SW480 (cell line): ENCODE measurements at places on chromosomes 6 and 20.

GRCh38 chr20:48338717-48339116 lies 489.1 kb downstream of the PREX1 start:
- no peak for DNase-seq

GRCh38 chr6:63663147-63663955 lies 27.7 kb downstream of the PHF3 start:
- DNase-seq: no peak

DNA sequence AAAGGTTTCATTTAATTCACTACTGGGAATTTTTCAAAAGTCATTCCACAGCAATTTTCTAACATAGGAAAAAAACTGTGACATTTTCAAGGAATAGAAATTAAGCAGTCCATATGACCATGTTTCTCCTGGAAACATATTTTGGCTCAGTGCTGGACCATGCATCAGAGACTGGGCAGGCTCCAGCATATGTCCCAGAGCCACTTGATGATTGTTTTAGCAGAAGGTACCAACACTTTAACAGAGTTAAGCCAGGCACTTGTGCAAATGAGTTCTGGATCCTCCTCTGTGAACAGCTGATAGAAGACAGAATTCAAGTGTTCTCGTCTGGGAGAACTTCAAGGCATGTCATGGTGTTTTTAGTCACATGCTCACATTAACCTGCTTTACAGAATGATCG lies 516.3 kb downstream of the COL12A1 start:
- DNase-seq: no peak

- DNase-seq: no peak
Observed at GRCh38 chr6:74782346-74782745, 423.5 kb downstream of the COL12A1 start.

DNA sequence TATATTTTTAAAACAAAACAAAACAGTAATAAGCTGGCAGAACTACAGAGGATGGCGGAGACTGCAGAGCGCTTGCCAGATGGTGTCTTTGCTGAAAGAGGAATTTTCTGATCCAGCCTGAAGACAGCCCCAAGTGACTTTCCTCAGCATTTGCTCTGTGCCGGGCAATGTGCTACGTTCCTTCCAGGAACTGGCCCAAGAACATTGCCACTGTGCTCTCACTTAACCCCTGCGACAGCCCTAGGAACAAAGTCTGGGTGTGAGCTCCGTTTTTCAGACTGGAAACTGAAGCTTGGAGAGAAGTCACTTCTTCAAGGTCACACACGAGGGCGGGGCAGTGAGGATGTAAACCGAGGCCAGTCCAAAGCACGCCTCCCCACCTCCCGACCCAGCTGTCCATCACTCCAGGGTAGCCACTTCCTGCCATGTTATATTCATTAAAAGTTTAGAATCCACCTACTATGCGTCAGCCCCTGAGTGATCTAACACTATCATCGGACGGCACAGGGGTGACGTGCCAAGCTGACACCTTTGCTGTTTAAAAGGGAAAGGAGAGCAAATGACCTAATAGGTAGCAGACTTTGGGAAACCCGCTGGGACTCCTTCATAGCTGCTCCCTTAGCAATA lies 22.3 kb upstream of the BMP7 start:
- DNase-seq: no peak

GRCh38 chr20:57462781-57463180 lies 62.2 kb downstream of the CTCFL start:
- DNase-seq: no peak

DNA sequence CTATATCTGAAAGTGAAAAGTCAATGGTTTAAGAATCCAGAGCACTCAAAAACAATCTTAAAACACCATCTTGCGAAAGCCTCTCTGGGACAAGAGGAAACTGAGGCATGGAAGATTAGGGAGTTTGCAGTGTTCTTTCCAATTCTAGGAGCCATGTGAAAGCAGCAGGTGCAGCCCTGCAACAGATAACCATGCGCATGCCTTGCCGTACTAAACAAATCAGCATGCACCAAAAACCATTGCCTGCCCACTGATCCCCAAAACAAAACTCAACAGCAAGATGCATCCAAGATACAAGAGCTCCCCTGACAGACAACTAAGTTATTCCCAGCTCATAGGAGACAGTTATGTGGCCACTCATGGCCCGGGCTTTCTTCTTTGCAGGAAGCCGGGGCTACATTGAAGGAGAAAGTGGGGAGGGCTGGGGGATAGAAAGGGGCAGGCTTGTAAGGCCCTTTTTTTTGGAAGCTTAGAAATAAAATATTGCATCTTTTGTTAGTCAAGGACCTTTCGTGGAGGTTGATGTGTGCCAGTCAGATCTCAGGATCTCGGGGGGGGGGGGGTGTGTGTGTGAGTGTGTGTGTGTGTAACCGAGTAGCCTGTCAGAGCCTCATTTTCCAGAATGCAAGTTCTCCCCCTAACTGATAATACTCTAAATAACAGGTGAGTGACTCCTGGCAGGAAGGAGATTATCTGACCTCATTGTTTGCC lies 178.4 kb downstream of the MBOAT1 start:
- DNase-seq: no peak

GRCh38 chr6:133584823-133585222 lies 304.1 kb upstream of the TCF21 start:
- DNase-seq: no peak

DNA sequence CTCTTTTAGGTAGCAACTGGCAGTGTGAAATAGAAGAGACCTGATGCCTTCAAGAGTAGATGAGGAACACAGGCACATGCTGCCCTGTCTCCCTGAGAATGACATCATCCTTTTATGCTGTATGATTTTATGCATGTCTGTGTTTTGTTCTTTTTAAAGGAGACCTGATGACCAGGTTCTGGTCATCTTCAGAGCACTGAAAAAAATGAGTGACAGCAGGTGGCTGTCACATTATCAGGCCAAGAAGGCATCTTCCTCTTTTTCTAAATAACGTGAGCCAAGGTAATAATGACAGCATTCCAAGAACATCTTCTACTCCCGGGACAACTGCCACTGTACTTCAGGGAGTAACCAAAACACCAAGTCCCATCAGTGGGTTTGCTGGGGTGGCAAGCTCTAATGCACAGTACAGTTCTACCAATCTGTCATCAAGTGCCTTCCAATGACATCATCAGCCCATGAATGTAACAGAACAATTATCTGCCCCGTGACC lies 28.9 kb downstream of the CNKSR3 start:
- no peak for DNase-seq

DNA sequence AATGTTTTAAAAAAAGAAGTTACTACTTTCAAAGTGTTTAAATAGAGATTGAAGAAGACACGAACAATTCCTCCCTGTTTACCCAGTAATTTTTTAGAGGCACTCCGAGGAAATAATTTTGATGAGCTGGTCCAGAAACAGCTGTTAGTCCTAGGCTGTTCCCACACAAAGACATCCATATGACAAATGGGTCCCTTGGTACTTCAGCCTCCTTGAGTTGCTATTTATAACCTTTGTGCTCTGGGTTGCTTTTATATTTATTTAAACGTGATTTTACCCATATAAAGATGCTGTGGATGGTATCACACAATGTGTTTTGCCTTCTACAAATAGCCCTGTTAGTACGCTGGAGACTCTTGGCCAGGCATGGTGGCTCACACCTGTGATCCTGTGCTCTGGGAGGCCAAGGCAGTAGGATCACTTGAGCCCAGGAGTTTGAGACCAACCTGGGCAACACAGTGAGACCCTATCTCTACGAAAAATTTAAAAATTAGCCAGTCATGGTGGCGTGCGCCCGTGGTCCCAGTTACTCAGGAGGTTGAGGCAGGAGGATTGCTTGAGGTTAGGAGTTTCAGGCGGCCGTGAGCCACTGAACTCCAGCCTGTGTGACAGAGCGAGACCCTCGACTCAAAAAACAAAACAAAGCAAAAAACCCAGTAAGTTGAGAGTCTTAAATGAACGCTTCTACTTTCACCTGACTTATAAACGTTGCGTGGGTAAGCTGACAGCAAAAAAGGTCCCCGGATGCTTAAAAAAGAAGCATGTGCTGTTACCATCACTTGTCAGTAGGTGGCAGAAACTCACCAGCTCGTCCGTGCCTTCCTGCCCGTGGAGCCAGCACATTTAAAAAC lies 56.9 kb upstream of the ARMH2 start:
- DNase-seq: peak; percentile 45

- no peak for DNase-seq
Observed at GRCh38 chr6:131958542-131959470, 7.6 kb upstream of the CCN2 start.

DNA sequence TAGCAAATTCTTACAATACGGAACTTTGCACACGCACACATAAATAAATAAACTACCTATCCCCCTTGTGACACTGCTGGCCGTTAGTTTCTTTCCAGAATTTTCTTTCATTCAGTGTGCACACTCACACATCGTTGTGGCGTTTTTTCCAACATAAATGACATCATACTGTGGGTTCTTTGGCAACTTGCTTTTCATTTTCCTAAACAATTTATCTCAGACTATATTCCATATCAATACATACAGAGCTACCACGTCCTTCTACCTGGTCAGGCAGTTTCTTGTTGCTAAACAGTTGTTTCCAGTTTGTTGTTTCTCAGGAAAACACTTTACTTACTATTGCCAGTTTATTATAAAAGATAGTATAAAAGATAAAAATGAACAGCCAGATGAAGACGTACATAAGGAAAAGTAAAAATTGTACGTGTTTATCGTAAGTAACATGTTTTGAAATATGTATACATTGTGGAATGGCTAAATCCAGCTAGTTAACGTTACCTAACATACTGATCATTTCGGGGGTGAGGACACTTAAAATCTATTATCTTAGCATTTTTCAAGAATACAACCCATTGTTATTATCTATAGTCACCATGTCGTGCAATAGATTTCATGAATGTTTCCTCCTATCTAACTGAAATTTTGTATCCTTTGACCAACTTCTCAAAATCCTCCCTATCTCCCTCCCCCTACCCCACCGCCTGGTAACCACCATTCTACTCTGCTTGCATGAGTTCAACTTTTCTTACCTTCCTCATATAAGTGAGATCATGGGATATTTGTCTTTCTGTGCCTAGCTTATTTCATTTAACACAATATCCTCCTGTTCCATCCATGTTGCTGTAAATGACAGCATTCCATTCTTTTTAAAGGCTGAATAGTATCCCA lies 1.2 kb upstream of the TP53RK start:
- no peak for DNase-seq

DNA sequence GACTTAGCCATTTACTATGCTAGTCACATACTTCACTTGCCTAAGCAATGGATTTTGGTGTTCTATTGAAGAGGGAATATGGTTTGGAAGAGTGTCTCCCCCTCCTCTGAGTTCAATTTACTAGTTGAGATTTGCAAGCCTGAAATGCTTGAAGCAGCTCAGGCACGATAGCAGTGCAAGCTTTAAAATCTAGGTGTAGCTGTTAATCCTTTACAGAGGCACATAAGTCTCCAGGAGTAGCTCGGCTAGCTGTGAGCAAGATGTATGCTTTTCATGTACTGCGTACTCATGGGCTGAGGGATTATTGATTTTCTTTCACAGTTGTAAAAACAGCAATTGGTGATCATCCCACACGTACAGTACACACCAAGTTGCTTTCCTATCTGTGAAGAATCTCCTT lies 726 bp downstream of the FLRT3 start:
- DNase-seq: peak; percentile 38

DNA sequence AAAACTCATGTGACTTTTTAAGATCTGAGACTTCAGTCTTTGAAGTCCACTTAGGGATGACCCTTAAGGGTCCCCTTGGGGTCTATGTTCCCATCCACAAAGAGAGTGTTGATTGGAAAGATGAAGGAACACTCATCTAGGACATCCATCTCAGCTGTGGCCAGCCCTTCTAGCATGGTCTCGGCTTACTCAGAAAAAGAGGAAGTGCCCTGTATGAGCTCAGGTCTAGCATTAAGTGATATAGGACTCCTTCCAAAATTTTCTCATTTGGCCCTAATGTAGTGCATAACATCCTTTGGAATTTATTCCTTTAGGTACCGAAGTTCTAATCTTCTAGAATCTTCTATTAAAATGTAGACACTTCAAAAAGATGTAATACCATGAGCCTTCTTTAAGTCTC lies 77.4 kb downstream of the NDUFAF5 start:
- DNase-seq: no peak

- no peak for DNase-seq
Observed at GRCh38 chr20:42790111-42790510, 399.6 kb downstream of the PTPRT start.

- DNase-seq: peak; percentile 69
Observed at GRCh38 chr20:56974499-56975250, 291.8 kb downstream of the BMP7 start.

DNA sequence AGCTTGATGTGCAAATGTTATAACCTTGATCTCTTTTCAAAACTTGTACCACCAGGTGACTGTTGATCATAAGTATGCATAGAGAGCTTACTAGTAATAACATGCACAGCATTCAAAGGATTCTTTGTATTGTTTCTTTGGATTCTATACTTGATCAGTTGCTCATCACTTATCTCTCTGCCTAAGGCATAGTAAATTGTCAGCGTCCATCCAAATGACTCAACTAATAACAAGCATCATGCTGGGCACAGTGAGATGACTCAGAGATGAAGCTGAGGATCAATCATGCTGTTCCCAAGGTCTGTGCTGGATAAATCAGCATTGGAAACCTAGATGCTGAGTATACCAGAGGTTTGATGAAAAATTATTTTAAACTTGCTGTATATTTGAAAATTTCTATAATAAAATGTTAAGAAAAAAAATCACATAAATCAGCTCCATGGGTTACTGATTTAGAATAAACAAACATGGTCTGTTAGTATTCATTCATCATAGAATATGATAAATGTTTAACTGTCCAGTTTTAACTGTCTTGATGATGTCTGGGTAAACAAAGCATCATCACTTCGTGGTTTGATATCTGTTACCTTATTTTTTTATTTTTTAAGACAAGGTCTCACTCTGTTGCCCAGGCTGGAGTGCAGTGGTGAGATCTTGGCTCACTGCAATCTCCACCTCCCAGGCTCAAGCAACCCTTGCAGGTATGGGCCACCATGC lies 45.6 kb upstream of the SGK1 start:
- DNase-seq: no peak

DNA sequence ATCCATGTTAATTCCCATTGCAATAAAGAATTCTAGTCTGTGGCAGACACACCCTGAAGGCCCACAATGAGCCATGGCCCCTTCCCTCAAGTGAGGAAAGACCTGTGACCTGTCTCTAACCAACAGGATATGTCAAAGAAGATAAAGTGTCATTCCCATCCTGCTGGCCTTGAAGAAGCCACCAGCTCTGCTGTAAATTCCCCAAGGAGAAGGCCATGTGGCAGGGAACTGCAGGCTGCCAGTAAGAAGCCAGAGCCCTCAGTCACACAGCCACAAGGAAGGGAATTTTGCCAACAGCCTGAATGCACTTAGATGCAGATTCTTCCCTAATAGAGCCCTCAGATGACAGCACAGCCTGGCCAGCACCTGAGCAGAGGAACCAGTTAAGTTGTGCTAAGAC lies 24.8 kb downstream of the VIP start:
- DNase-seq: no peak
